ENCODE measurements at places on chromosomes 4 and X.

DNA sequence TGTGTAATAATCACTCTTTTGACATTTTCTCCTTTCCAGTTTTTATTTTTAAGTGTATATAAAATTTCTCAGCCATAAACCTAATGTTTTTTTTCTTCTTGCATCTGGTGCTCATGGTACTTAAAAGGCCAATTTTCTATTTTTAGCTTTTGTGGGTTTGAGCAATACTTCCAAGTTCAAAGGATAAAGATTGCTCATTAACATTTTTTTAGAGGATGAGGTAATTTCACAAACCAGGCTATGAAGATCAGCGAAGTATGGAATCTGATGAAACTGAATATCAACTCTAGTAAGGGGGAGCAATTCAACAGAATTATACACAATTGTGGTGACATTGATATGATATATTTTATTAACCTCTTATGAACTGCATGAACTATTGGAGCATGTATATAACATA lies 25.8 kb upstream of the KLHL34 start:
- no peak for DNase-seq

DNA sequence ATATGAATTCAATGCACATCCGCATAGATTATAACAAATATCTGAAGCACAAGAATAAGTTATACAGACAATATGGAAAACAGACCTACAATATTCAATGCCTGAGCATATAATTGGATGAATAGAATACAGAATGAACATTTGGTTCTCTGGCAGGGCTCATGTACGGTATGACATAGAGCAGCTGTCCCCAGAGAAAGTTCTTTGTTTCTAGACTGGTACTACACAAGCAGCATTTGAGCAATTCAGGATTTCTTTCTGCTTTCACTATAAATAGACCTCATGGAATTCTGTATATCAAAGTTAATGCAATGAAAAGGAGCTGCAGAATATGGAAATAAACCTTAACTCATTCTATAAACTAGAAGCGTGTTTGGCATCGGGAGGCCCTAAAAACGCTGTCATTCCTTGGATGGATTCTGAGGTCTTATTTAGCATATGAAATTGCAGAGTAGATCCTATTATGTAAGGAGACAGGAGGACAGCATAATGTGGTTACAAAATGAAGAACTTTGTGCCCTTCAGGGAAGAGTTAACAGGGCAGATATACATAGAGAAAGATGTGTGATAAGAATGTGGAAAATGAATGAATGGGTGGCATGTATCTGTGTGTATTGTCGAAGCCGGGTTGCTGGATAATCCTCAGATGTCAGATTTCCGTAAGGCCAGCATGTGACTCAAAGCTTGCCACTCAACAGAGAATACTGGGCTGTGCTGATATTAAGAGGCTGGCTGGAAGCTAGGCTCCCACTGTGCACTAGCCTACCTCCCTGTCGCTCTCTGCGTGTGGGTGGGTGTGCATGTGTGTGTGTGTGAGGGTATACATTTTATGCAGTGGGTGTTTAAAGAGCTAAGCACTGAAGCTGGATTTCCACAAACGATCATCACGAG lies 103.3 kb upstream of the SLC4A4 start:
- DNase-seq = no peak

DNA sequence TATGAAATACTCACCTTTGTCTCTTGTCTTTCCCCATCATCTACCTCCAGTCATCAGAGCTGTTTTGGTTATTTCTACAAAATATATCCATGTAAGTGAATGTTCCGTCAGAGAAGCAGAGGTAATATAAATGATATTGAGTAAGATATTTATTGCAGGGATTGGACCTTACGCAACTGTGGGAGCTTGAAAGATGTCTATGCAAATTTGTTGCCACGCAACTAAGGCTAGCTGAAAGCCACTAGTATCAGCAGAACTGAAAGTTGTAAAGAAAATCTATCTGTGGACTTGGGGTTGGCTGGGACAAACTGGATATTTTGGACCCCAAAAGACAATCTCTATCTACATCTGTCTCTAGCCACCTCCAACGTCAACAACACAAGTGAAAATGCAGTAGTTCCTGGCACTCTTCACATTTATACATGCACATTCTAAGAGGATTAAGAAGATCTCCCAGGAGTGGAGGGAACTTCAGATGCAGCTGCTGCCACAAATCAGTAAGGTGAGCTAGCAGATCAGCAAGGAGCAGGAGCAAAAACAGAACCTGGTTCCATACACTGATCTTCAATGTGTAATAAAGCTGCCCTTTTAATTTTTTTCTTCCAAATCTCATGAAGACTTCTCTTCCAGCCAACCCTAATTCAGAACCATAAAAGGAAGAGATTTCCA lies 8.5 kb upstream of the CCSER1 start:
- DNase-seq = no peak

DNA sequence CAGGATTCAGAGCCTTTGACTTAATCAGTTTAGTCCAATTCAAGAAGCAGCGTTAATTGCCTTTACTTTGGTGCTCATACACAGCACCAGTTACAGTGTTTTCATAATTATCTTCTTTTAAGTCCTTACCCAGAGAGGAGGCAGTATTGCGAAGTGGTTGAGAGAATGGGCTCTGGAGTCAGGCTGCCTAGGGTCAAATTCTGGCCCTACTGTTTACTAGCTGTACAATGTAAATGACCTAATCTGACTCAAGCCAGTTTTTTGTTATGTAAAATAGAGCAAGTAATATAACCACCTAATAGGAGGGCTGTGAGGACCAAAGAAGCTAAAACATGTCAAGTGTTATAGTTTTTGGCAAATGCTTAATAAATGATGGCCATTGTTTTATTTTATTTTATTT lies 27.6 kb downstream of the WDR44 start:
- DNase-seq = no peak

GRCh38 chr4:15910155-15910940 lies 28.2 kb downstream of the FGFBP1 start:
- DNase-seq = no peak

GRCh38 chr4:107392951-107393350 lies 327.1 kb downstream of the PAPSS1 start:
- DNase-seq = no peak

- no peak for DNase-seq
Measured at GRCh38 chr4:81257021-81257420, 42.0 kb upstream of the PRKG2 start.

DNA sequence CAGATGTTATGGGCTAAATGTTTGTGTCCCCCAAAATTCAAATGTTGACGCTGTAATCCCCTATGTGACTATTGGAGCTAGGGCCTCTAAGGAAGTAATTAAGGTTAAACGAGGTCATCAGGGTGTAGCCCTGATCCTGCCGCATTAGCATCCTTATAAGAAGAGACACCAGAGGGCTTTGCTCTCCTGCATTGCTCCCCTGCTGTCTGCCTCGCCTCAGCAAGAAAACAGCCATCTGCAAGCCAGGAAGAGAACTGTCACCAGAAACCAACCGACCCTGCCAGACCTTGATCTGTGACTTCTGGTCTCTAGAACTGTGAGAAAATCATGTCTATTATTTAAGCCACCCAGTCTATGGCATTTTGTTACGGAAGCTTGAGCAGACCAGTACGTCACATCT lies 331.9 kb downstream of the DCTD start:
- no peak for DNase-seq

Measured in CD4-positive, alpha-beta T cell treated with Interferon gamma for 1 hour (primary cell).